ENCODE measurements at places on chromosomes 3 and 15. TPM values are rescaled to one million over a fixed set of nuclear protein-coding genes. Genes with fewer than 3 reads are reported as not detected.

GCNT3 gene
- 11.4 TPM for total RNA-seq

GPR87 gene
- 36.8 TPM for total RNA-seq

KCNAB1 gene
- total RNA-seq: 0.56 TPM

TM4SF4 gene
- total RNA-seq: not detected

MGLL gene
- 135 TPM for total RNA-seq

SLC4A7 gene
- total RNA-seq: 17.3 TPM

FRG2C gene
- not detected for total RNA-seq

MAP4 gene
- total RNA-seq: 107 TPM

PRRT3 gene
- 0.56 TPM for total RNA-seq

MUSTN1 gene
- total RNA-seq: 0.40 TPM

LTF gene
- total RNA-seq: 108 TPM

NOX5 gene
- 0.44 TPM for total RNA-seq

PDCD6IP gene
- total RNA-seq: 251 TPM

SAMD7 gene
- total RNA-seq: not detected

C2CD4A gene
- 0.44 TPM for total RNA-seq

NRG4 gene
- 1.6 TPM for total RNA-seq

DNA sequence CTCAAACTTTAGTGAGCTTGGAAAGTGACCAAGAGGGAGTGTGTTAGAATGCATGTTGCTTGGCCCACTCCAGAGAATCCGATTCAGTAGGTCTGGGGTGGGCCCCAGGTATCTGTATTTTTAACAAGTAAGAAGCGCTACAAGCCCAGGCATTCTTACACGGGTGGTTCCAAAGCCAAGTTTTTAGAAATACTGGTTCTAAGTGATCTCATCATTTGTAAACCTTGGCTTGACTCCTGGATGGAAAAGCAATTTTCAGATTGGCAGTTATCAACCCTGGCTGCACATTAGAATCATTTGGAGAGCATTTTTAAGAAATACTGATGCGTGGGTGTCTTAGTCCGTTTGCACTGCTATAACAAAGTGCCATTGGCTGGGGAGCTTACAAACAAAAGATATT is 27.3 kb upstream of the ST8SIA2 start:
- ATAC-seq: peak; percentile 46

DNA sequence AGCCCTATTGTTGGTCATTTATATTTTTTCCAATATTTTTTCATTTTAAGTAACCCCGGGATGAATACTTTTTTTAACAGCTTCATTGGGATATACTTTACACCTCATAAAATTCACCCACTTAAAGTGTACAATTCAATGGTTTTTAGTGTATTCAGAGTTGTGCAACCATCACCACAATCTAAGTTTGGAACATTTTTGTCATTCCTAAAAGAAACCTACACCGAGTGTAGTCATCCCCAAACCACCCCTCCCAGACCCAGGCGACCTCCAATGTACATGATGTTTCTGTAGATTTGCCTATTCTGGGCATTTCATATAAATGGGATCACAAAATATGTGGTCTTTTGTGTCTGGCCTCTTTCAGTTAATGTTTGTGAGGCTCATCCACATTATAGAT is 118.3 kb upstream of the FRMD4B start:
- no peak for ATAC-seq

- ATAC-seq: peak; percentile 48
Observed at GRCh38 chr3:43180694-43181093, 74.8 kb upstream of the POMGNT2 start.

DNA sequence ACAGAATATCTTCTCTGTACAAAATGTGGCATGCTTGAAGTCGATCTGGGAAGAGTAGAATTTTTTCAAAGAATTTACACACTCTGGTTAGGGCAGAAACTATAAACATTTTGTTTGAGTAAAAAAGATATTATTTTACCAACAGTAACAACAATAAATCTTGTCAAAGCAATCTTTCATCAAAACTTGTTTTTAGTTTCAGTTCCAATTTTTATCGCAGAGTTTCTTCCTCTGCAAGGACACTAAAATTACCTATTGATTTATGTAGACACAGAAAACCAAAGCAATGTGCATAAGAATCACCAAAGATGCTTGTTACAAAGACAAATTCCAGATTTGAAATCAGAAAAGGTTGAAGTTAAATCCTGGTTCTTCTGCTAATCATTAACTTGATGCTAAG is 61.9 kb downstream of the CGGBP1 start:
- ATAC-seq: no peak

DNA sequence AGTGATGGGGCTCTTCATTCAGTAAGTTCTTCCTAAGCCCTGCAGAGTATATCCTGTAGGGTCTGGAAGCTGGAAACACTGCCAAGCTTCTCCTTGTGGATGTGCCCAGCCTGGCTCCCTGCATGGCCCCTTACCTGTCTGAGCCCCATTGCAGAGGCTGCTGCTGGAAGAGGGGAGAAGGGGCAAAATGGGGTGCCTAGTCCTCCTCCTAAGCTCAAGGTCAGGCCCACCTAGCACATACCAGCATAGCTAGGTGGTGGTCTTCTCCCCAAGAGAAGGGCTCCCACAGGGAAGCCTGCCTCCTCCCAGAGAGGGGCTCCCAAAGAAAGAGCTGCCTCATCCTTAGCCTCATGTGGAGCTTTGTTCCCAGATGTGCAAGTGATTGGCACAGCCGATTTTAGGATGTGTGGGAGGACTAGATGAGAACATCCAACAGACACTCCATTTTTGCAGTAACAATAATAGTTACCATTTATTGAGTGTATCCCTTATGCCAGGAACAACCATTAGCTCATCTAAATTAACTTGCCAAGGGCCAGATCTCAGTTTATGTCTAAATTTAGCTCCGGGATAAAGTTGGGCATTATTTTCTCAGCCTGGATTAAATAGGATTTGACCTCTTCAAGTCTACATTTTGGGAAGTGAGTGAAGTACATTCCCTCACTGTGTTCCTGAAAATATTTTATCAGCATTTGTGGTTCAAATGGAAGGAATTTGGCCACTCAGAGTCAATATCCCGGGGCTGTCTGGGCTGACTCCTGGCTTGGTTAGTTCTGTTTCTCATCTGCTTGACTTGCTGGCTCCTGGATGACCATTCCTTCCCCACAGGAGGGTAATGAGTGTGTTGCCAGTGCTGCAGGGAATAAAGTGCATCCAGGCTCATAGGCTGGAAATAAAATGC is 291.1 kb upstream of the ROPN1 start:
- ATAC-seq: no peak

GRCh38 chr15:91916051-91916450 is 62.5 kb downstream of the SLCO3A1 start:
- ATAC-seq: no peak

DNA sequence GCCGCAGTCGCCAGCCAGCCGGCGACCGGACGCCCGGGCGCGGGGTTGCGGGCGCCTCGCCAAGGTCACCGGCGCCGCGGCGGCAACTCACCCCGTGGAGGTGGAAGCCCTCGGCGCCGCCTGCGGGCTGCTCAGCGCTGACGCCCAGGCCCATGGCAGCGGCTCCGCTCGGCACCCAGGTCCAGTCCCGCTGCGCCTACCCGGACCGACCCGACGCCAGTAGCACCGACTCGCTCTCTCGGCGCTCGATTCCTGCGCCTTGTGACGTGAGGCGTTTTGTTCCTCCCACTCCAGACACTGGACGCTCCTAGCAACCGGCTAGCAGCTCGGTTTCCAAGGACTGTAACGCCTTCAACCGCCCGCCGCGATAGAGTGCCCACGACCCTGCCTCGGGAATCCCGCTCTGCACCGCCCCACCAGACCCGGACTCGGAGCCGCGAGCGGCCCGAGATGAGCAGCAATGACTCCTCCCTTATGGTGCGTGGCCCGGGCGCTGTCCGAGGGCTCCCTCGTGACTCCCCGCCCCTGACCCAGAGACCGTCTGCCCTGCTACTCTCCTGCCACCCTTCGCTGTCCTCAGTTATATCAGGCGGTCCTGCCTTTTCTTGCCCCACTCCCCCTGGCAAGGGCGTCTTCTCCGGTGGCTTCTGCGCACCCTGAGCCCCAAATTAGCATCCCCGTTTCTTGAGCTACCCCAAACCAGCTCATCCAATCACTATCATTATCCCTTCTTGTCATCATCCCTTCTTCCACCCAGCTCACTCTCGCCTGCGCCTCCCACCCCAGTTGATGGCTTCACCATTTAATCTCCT is at the start of the genes GORASP1 and TTC21A:
GORASP1 (minus strand) TSS at position 240 of the 812 bp plus-strand sequence; CDS start at position 154, 86 bp downstream.
TTC21A (plus strand) TSS at position 293 of the 812 bp plus-strand sequence; CDS start at position 451, 158 bp downstream.
- ATAC-seq: peak; percentile 84

- no peak for ATAC-seq
Observed at GRCh38 chr3:50068134-50068533, 20.6 kb upstream of the RBM5 start.

DNA sequence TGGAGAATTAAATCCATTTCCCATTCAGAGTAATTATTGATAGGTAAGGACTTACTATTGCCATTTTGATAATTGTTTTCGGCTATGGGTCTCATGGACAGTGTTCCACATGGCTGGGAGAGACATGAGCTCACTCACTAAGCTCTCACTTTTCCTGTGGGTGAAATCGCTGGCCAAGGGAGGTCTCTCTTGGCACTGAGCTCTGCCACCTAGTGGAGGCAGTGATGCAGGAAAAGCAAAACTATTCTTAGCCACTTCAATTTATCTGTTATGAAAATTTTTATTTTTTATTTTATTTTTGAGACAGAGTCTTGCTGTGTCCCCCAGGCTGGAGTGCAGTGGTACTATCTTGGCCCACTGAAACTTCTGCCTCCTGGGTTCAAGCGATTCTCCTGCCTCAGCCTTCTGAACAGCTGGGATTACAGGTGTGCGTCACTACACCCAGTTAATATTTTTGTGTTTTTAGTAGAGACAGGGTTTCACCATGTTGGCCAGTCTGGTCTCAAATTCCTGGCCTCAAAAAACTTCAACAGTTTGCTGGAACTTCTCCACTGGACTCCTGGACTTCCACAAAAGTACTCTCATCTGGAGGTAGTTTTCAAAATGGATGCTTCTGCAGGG is 4.7 kb upstream of the RNF13 start:
- no peak for ATAC-seq

- ATAC-seq: no peak
Observed at GRCh38 chr3:179933914-179934313, 102.8 kb downstream of the PEX5L start.

GRCh38 chr3:171962137-171962720 is 77.1 kb upstream of the FNDC3B start:
- no peak for ATAC-seq

- no peak for ATAC-seq
Observed at GRCh38 chr15:90113166-90113565, 10.9 kb upstream of the IDH2 start.

DNA sequence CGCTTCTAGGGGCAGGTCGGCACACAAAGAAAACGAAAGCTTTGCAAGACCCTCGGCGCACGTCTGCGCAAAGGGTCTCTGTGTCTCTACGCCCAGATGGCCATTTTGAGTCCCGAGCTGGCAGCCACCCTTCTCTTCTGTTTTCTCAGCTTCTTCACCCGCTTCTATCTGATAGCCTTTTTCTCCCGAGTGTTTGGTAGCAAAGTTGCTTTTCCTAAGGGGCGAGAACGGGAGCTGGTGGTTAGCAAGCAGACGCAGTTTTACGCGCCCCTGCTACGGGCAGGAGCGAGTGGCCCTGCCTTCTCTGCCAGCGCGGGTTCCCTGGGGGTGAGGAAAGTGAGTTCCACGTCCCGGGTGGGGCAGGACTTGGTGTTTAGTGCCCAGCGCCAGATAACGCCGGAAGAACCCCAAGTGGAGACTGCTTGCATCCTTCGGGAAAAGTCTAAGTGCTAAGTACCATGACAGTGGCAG is 2.9 kb upstream of the MKRN2 start:
- ATAC-seq: no peak

GRCh38 chr3:147518465-147518864 is 109.3 kb downstream of the ZIC1 start:
- no peak for ATAC-seq

DNA sequence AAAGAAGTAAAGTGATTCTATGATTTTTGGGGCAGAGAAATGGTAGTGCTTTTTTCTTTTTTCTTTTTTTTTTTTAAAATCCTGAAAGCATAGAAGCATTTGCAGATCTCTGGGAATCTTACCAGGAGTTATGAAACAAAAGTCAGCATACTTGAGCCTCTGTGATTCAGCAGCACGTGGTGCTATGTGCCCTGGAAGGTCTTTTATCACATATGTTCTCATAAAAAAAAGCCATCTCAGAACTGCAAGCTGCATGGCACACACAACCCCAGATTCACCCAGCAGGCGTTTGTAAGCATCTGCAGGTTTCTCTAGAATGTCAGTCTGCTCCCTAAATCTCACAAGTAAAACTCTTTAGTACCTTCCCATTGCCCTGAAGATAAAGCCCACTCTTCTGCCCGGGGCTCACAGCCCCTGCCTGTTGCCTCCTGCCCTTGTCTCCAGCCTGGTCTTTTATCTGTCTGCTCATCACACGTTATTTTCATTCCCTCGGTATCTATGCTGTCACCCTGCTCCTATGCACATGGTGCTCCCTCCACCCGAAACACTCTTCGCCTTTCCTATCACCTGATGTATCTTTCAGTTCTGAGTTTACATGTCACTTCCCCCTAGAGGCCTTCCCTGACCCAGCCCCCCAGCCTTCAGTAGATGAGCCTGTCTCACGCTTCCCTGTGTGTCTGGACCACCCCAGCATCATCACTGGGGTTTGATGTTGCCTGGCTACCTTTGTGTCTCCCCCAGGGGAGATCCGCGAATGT is 72.4 kb downstream of the CHDH start:
- no peak for ATAC-seq

DNA sequence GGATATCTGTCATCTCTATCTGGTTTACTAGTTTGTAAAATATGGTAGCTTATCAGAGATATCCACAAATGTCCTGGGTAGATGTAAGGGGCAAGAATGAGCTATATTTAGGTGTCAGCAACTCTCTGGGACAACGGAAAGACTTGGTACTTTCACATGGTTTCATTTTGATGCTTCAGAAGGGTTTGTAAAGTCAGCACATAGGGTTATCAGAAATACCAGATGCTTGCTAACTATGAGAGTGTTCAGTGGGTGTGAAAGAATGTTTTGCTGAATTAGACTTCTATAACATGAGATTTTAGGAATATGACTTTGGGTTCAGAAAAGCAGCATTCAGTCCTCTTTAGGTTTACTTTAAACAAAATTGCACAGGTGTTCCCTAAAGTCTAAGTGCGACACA is 466.5 kb upstream of the PDZRN3 start:
- no peak for ATAC-seq

DNA sequence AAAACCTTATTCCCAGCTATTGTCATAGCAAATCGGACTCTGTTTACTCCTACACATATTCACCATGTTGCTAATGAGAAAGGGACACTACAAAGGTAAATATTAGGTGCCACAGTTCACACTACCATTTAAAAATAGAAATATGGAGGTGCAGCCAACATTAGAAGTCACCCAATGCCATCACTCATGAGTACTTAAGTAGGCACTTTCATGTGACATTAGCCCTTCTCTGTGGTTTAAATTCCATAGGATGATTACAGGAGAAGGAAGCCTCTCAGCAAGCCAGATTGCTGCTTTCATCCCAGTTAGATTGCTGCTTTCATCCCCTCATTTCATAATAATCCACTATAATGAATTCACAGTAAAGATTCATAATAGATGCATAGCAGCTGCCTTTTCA is 376.8 kb upstream of the ALCAM start:
- no peak for ATAC-seq

Data from esophagus mucosa (tissue), 1 donor.